ENCODE measurements at places on chromosomes 2 and 18.

- peak; percentile 79 for DNase-seq
Measured at GRCh38 chr18:30094556-30094955, 948.0 kb downstream of the DSC3 start.

GRCh38 chr2:120323214-120323613 lies 22.7 kb upstream of the INHBB start:
- DNase-seq: no peak

GRCh38 chr2:121234144-121234543 lies 50.9 kb downstream of the TFCP2L1 start:
- DNase-seq: no peak

DNA sequence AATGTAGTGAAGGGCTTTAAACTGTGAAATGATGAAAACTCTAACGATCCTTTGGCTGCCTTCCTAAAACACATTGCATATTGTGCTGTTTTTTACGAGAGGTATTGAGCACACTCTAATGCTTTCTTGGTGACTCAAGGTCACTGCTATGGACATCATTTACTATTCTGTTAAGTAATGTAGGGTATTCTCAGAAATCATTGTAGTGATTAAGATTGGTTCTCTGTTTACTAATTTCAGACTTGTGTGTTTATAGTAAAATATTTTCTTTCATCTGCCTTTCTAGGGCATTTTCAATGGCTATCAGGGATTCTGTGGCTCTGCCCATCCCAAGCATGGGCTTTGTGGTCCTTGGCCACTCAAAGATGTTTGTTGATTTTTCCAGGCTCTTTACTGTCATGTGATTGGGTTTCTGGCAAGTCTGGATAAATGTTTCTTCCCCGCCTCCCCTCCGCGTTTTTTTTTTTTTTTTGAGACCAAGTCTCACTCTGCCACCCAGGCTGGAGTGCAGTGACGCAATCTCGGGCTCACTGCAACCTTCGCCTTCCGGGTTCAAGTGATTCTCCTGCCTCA lies 29.3 kb downstream of the UBE2F start:
- peak; percentile 56 for DNase-seq

DNA sequence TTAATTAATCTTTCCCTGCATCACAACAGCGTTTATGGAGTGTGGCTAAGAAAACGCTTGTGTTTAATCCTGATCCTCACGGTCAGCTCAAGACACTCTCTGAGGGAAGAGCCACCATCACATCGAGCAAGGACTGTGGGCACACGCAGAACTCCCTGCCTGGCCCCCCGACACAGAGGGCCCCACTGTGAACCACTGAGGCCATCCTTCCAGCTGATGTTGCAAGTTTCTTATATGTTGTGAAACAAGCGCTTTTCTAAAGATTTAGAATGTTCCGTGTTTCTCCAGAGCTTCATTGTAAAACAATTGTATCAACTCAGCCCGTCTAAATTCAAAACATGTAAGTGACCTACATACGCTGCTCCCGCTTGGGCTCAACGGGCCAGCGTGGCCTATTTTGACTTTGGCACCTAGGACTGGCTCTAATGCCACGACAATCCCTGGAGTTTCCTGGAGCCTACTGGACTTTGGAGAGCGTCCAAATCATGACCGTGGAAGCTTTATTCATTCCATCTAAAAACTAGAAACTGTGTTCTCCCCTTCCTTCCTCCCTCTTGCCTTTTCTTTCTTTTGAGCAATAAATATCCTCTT lies 34.9 kb downstream of the SERPINE2 start:
- DNase-seq: no peak

GRCh38 chr2:234898534-234899053 lies 53.2 kb upstream of the SH3BP4 start:
- no peak for DNase-seq

DNA sequence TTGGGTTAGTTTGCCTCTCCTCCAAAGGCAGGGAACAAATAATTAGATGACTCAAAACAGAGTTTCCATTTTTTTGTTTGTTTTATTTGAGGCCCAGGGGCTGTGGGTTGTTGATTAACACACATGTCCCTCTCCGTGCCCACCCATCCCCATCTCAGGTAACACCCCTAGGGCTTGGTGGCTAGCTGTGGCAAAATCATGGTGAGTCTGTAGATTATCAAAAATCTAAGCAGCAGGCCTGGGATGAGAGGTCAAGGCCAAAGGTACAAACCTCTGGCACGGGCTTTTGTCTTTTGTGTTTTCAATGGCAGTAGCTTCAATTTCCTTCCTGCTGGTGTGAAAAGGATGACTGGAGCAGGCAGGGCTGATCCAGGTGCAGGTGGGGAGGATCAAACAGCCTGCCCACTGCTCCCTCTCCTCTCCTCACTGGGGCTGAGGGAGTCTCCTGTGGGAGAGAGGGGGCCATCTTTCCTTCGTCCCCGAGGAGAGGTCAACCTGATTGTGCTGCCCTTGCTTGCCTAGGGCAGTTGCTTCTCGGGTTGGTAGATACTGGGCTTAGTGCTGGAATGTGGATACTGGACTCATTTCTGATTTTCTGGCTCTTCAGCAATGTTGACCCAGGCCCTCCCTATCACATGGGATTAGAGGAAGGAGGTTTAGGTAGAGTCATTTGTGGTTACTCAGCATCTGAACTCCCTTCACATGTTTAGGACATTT lies 31.9 kb upstream of the EML4 start:
- no peak for DNase-seq

All from ELR (cell line).